ENCODE measurements at places on chromosomes 7 and 10.

GRCh38 chr7:113657603-113658002 lies 261.2 kb downstream of the PPP1R3A start:
- DNase-seq: no peak

DNA sequence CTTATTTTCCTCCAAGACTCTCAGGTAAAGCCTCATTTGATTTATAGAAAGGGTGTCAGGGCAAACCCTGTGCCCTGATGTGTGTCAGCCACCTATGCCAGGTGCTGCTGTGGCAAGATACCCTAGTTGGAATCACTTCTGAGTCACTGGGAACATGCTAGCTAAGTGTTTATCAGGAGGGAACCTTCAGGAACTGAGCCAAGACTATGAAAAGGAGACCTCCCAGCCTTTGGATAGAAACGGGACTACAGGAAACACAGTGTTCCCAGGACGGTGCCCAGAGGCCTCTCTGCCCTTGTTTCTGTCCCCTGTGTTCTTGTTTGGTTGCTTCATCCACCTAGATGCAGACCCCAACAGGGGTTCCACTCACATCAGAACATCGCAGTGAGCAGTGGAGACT lies 28.5 kb downstream of the CNNM1 start:
- DNase-seq: no peak

GRCh38 chr7:45055594-45056219 lies 33.1 kb downstream of the NACAD start:
- DNase-seq: no peak

DNA sequence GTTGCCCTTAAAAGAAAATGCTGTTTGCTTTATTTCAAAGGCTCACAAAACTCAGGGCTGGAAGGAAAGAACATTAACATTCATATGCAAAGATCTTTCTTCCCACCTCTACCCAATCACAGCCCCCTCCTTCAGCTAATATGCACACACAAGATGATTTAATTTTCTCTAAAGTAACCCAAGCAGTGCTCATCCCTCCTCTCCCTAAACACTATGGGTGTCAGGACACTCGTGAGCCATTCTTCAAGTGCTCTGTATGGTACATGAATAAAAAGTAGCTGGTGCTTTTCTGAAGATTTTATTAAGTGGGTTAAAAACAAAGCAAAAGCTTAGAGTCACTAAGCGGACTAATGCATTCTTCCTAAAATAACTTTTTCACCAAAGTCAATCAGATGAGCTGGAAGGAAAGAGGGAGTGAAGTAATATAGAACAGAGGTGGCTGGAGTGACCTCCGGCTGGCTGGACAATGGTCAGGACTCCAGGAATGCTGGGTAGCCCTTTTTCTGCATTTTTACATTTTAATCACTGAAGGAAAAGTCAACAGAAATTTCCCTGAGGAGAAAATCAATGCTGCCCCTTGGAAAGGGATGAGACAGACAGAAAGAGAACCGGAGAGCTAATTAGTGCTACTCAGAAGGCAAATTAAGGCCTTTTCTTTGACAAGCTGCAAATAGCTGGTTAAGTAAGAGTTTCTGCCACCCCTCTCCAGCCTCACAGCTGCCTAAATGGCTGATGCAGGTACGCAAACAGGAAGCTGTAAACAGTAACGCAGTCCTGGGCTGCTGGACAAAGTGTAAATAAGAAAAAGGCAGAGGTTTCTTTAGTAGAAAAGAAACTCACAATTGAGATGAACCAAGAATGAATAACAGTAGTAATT lies 6.6 kb downstream of the DGKI start:
- no peak for DNase-seq

DNA sequence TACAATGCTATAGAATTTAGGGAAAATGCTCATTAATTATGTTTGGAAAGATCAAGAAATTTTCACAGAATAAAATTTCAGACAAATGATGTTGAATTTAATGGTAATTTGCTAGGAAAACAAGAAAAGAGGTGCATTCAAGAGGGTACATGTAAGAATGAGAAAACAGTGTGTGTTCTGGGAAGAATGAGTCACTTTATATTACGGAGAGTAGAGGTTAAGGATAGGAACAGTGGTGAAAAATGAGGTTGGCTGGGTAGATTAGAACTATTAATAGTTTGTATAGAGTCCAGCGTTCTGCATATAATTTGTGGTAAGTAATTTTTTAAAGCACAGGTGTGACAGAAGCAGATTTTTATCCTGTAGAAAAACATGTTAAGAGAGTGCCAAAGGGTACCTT lies 336.7 kb upstream of the MBL2 start:
- DNase-seq: no peak

- DNase-seq: no peak
These were observed 56.5 kb downstream of the SHTN1 start for GRCh38 chr10:116948530-116948870.

All from effector memory CD4-positive, alpha-beta T cell (primary cell).